ENCODE measurements at places on chromosomes 7 and 10.

GRCh38 chr7:105673367-105674084, 92.2 kb upstream of the EFCAB10 start:
- peak; percentile 21 for DNase-seq

DNA sequence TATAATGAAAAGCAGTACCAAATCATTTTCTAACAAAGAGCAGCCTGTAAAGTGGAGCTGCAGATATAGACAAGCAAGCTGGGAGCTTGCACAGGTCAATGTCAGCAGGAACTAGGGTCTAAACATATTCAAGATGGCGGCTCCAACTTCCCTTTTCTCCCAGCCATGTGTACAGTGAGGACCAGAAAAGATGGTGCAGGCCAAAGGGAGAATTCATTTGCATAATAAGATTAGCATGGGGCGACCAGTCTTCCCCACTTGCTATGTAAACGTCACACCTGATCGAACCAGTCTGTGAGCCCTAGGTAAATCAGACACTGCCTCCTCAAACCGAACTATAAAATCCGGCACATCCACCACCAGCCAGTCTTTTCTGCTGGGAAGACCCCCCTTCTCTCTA, 4.4 kb upstream of the RAPGEF5 start:
- DNase-seq = no peak

- no peak for DNase-seq
These were observed at the start of gene KCNMA1 for GRCh38 chr10:77637532-77638320. KCNMA1 (minus strand) TSS chr10:77637808.

- no peak for DNase-seq
These were observed 106.6 kb downstream of the ADCY1 start for GRCh38 chr7:45680776-45681175.

DNA sequence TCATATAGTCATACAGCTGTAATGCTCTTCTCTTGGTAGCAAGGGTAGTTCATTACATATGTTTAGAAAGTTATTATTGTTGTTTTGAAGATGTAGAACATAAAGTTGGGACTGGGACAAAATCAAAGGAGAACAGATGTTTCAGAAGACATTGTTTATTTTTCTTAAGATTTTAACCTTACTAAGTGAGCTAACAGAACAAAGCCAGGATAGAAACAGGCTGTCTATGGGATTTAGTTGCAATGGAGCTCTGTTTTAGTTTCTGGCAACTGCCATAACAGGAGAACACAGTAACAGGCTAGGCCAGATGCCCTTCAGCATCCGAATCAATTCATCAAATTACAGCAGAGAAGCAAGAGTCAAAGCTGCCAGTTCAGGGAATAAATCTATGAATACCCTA, 382.4 kb downstream of the ARL4A start:
- no peak for DNase-seq

DNA sequence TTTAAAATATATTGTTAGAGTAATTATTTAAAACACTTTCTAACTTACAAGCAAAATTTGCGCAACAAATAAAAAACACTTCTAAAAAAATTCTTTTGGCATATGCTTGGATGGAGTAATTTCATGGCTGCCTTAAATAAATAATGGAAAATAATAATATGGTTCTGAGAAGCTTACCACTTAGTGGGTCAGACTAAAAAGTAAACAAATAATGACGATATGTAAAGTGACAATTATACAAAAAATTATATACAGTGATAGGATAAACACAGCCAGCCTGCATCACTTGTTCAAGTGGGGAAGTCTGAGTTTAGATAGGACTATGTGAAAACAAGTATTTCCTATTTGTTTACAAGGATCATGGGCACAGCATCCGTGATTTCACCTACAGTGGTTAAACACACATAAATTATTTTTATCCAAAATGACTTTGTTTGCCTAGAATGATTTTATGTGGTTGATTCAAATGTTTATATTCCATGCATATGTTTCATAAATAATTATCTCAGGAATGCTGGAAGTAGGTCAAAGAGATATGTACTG, 141.7 kb upstream of the SEMA3D start:
- no peak for DNase-seq

DNA sequence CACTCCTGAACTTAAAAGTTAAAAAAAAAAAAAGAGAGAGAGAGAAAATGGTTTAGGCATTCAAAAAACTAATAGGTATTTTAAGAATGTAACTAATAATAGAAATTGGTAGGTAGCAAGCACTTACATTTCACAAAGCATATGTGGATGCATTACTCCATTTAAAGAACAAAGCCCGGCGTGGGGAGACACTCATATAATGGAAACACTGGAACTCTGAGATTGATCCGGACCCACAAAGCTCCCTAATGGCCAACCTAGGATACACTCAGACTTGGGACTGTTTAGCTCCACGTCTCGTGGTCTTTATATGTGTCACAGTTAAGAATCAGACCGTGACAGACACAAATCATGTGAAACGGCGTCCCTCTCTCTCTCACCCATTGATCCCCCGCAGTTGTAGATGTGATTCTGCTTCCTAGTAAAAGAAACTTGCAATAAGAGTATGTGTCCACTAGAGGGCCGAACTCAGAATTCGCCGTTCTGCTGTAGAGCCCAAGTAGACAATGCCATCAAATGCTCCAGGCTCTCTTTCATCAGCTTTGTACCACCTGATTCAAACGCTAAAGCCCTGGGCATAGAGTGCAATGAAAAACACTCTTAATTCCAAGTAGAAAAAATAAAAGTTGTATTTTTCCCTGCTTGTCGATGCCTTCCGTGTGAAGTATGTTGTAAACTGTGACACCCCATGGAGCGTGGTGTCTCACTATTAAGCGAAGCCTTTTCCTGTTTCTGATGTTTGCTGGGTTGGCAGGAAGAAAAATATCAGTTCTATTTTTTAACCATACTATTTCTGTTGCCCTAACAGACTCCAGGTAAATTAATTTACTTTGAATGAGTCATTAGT, 429.0 kb upstream of the MTPN start:
- peak; percentile 48 for DNase-seq

DNA sequence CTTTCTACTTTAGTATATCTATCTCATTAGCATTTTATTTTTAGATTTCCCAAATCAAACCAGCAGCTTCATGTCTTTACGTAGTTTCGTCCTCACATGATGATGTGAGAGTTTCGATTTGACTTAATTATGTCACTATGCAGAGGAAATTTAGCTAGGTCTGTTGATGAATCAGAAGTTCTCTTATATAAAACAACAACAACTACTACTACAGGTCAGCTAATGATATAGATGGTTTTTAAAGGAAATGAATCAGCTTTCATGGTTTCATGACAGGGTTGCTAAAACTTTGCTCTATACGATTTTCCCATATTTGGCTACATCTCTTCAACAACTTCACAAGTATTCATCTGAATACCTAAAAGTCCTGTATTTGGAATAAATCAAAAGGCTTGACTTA, 28.6 kb downstream of the JAZF1 start:
- peak; percentile 78 for DNase-seq

DNA sequence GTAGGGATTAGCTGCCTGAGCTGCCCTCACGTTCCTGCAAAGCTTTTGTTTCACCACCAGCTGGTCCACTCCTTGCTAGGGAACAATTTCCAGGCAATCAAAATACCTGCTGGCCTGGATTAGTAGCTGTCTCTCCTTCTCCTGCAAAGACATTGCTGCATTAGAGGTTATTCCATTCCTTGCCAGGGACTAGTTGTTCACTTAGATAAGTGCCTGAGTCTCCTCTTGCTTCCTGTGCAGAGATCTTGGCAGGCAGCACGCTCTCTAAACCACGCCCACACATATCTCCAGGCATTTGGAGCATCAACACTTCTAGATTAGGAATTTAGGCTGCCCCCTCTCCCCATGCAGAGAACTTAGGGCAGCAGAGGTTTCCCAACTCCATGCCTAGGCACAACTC, 150.4 kb upstream of the SMIM30 start:
- no peak for DNase-seq

- peak; percentile 22 for DNase-seq
These were observed 13.0 kb downstream of the AKAP9 start for GRCh38 chr7:91953618-91954017.

- no peak for DNase-seq
These were observed 69.1 kb upstream of the NANOS1 start for GRCh38 chr10:118960157-118961090.

DNA sequence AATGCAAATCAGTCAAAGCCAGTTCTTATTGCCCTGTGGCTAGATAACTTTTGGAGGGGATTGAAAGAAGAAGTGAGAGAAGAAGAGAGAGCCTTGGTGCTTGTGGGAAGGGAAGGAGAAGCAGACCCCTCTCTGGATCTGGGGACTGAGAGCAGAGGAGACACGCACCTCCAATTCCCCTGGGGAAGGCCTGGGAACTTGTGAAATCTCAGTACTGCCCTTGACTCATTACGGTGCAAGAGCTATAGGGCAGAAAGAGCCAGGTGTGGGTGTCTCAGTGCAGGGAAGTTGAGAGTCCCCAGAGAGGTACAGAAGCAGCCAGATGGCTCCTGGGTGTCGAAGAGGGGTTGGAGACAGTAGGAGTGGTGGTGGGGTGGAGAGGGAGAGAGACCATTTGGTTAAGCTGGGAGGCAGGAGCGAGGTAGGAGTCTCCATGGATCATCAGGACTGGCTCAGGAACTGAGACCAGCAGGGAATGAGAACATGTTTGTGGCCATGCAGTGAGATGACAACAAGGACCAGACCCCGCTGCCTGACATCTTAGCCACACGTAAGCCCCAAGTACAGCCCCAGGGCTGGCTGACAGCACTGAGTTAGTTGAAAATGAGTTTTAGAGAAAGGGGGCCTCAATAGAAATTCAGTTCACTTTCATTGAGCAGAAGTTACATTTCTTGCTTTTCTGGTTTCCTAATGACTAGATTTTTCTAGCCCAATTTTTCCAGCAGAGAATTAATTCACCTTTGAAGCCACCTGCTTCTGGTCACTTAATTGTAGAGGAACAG, 238.2 kb downstream of the BUB3 start:
- DNase-seq = no peak

- DNase-seq = no peak
These were observed 58.4 kb downstream of the MKI67 start for GRCh38 chr10:128067691-128068397.

- DNase-seq = no peak
These were observed 91.2 kb upstream of the PARD3 start for GRCh38 chr10:34906067-34906965.

DNA sequence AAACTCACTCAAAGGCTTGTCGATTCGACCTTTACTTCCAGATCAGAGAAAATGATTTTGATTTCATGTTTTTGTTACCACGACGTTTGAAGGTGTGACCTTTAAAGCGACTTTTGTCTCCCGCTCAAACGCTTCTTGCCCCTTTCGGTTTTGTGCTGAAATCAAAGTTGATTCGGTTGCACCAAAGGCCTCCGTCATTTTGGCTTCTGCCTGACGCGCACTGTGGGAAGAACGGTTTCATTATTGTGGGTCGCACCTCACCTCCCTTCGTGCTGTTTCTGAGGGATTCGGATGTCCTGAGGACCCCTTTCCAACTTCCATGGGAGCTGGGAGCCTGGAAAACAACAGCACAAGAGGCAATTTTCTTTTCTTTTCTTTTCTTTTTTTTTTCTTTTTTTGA, 176.9 kb downstream of the DNAJB6 start:
- no peak for DNase-seq

GRCh38 chr10:98030093-98030821, at the start of gene CRTAC1:
CRTAC1 (minus strand) TSS chr10:98030621; CDS start chr10:98030472, 149 bp downstream.
- peak; percentile 26 for DNase-seq

DNA sequence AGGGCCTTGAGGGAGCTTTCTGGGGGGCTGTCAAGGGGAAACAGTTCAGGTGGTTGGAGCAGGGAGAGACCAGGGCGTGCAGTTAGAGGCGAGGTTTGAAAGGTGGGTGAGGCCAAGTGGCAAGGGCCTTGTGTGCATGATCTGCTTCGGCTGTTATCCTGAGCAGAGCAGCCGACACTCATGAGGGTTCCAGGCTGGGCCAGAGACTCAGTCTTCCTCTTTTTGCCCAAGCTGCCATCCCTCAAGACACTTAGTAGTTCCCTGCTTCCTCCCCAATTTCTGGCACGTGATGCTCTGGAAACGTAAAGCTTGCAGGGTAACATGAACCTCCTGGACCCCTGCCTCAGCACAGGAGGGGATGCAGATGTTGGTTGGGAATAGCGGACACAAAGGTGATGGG, 44.1 kb downstream of the KLRG2 start:
- DNase-seq = no peak

- no peak for DNase-seq
These were observed 31.6 kb downstream of the ASZ1 start for GRCh38 chr7:117395743-117396142.

GRCh38 chr7:101410743-101411507, 48.2 kb downstream of the COL26A1 start:
- peak; percentile 30 for DNase-seq

GRCh38 chr7:151247611-151248345, 716 bp downstream of the SMARCD3 start:
- DNase-seq = no peak

DNA sequence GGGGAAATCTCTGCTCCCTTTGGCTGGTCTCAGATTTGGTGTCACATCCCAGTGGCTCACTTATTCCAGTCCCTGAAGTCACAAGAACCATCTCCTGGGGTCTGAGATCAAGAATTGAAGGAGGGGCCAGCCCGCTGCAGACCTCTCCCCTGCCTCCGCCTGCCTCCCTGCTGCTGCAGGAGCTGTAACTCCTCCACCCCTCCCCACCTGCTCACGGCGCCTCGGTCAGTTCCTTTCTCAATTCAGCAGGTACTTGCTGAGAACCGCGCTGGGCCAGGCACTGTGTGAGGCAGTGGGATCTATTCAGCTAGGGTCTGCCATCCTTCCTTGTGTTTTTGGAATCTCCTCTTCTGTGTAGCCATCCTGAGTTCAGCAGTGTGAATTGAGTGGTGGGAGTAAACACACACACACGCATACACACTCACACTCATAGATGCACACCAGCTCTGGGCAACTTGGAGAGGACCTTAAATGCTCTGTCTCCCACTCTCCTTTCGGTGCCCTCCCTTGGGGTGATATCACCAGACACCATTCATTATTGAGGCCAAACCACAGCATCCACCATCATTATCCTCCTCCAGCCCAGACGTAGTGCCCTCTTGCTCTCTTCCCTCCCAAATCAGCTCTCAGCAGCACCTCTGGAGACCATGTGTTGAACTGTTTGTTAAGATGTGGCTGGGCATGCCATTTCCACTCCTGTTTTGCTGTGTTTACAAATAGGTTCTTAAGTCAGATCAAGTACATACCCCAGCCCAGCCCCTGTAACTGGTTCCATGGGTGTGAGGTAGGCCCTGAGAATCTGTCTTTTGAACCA, 22.0 kb upstream of the ANKRD2 start:
- DNase-seq = no peak

GRCh38 chr7:18317941-18318340, 177.6 kb upstream of the HDAC9 start:
- no peak for DNase-seq

DNA sequence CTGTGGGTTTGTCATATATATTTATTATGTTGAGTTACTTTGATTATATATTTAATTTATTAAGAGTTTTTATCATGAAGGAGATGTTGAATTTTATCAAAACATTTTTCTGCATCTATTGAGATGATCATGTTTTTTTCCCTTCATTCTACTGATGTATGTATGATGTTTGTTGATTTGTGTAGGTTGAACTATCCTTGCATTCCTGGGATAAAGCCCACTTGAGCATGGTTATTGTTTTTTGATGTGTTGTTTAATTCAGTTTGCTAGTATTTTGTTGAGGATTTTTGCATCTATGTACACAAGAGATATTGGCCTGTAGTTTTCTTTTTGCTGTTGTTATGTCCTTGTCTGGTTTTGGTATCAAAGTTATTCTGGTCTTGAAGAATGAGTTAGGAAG, 31.1 kb downstream of the SCART1 start:
- no peak for DNase-seq

Data from endothelial cell of umbilical vein (primary cell).